CD14-positive monocyte (primary cell): ENCODE measurements at places on chromosomes 3 and 15.

- no peak for DNase-seq
These were observed 62.2 kb downstream of the ABHD5 start for GRCh38 chr3:43752905-43753304.

DNA sequence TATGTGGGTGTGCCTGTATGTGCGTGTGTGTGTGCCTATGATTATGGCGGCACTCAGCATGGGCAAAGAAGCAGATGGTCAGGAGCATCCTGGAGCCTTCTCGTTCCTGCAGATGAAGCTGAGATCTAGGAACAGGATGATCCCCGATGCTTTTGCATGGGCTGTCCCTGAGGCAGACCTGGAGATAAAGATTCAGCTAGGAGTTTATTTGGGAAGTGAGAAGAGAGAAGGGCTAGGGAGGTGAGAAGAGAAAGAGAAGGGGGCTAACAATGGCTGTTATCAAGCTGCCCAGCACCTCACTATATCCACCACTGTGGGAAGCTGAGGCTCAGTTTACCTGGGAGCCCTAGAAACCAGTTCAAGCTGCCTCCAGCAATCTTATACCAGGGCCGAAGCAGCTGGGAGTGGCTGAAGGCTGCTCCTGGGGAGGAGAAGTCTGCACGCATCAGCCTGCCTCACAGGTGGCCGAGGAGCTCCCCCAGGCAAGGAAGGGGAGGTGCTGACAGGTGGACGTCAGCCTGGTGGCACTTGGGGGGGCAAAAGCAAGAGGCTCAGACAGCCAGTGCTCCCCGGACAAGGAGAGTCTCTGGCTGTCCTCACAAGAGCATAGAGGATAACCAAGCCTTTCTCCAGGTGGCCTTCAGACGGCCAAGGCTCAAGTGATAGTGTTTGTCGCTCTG, 94.0 kb upstream of the IQSEC1 start:
- no peak for DNase-seq

DNA sequence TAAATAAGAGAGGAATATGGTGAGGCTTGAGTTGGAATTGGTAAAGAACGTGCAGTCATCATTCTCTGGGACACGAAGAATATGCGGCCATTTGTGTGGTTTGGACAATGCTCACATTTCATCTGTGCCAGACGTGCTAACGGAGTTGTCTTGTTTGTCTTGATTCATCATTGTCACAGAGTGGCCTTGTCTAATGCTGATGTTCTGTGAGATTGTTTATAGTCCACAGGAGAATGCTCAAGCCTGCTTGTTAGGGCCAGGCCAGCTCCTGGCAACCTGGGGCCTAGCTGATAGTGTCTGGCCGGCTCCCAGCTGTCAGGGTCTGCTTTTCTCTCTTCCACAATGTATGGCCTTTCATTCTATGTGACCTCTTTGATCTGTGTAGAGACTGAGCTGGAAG, 384.7 kb downstream of the EDEM1 start:
- no peak for DNase-seq

DNA sequence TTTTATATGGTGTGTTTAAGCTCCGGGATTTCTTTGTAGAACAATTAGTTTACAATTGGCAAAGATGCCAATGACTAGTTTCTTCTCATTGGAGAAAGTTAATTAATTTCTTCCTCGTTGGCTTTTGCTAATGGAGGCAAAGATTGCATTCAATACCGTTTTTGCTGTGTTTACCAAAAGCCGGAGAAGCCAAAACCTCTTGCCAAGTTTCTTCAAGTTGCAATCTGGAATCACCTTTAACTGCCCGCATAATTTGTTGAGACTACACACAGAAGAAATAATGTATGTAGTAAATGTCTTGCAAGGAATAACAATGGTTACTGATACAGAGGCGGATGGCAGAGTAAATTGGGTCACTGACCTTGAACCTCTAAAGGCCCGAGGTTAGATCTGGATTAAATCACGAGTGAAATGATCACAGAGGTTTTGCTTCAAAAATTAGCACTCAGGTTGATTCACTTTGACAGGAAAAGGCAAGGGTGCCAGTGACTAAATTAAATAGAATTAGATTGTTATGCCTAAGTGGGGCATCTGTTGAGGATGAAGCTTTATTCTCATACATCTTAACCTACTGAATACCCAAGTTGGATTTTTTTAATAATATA, 732.1 kb upstream of the NR2F2 start:
- DNase-seq: no peak

DNA sequence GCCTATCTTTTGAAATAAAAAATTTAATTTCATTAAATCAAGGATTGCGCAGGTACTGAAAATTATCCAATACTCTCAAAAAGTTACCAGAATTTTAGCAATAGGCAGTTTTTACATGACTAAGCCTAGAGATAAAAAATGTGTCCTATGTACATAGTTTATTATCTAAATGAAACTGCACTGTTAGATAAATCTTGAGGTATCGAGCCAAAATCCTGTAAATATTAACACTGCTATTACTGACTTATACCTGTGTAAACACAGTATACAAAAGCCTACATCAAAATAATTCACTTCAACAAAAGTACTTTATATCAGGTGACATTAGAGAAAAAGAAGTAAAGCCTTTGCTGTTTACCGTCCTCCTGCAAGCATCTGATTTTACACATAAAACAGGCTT, 60.7 kb downstream of the TASOR start:
- no peak for DNase-seq

GRCh38 chr15:50355980-50356379, 982 bp upstream of the GABPB1 start:
- no peak for DNase-seq

- no peak for DNase-seq
These were observed 79.0 kb downstream of the NR2E3 start for GRCh38 chr15:71889385-71889784.

DNA sequence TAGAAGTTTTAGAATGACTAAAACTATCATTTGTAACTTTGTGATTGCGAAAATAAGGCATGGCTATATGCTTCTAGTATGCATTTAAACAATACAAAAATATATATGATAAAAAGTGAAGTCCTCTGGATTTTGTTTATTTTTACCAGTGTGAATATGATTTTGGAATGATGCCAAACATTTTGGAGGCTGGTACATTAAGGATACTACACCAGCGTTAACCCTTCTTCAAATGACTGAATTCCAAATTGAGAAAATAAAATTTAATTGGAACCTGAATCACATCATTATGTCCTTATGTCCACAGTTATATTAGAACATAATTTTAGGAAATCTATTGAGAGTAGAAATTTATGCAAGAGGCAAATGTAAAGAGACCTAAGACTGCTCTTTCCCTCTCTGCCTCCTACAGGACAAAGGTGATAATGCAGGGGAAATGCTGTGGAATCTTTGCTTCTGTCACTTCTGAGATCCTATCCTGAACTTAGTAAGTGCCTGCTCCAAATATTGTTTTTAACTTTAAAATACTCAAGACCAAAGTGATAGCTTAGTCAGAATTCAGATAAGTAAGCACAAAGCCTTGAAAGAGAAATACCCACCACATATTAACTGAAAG, 121.1 kb upstream of the NANOGP8 start:
- DNase-seq: no peak

DNA sequence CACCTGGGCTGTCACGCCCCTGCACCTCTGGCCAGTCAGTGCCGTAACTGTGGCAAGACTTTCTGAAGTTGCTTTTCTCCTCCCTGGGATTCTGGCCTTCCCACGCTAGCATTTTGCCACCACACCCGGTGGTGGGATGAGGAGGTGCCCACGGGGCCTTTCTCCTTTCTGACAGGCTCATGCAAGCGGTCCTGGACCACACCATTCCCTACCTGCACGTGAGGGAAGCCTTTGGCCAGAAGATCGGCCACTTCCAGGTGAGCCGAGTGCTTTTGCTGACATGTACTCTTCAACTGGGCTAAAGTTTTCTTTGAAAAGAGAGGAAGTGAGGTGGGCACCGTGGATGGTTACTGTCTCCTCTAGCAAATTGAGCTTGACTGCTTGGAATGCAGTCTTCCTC, 9.6 kb downstream of the IVD start:
- DNase-seq: no peak

- DNase-seq: no peak
These were observed 27.2 kb downstream of the CYFIP1 start for GRCh38 chr15:22952796-22953579.

GRCh38 chr3:43055806-43056770, 49.8 kb downstream of the POMGNT2 start:
- no peak for DNase-seq
